Myocyte (in vitro differentiated cells): ENCODE measurements at places on chromosomes 3 and 15.

DNA sequence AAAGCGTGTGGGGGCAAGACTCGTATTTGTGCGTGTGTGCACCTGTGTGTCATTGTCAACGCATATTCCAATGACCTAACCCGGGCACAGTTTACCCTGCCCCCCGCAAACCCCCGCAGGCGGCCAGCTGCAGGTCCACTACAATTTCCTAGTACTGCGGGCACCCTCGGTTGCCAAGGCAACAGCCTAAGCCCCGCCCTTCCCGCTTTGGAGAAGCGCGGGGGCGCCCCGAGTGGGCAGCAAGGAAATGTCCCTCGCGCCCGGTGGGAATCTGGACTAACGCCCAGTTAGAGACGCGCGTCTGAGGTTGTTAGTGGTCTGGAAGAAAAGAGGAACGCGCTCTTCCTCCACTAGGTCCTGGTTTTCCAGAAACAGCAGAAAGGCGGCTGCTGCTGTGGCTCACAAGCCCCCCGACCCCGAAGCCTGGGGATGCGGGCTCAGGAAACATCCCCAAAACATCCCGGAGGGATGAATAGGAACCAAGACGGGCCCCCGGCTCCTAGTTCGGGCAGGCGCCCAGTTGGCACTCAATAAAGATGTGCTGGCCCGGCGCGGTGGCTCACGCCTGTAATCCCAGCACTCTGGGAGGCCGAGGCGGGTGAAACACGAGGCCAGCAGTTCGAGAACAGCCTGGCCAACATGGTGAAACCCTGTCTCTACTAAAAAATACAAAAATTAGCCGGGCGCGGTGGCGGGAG is 1.1 kb downstream of the ABHD14A start:
- DNase-seq = peak; percentile 68

- DNase-seq = no peak
Observed at GRCh38 chr15:38255690-38256089, 3.1 kb downstream of the SPRED1 start.

- DNase-seq = no peak
Observed at GRCh38 chr3:52846432-52846965, 11.7 kb upstream of the MUSTN1 start.

- DNase-seq = no peak
Observed at GRCh38 chr15:91694131-91694830, 159.2 kb upstream of the SLCO3A1 start.

DNA sequence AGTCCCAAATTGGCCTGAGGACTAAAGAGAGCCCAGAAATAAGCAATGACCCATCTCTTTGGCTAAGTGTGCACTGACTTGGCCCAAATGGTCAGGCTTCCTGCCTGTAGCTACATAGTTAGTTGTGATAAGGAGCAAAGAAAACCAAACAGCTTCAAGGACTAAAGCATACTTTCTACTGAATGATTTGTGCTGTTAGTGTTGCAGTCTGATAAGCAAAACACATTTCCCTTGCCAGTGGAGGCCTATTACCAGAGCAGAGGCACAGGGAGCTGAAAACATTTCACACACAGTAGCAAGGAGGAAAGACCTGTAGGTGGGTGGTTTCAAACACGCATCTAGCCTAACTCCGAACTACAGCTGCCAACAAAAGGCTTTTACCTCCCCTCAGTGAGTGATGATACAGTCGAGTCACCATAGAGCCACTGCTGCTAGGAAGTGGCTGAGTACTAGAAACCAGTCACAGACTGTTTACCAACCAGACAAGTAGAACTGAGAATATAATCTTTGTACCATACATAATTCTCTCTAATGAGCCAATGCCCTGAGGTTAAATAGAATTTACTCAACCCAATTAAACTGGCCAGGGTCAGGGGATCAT is 222.3 kb upstream of the THBS1 start:
- DNase-seq = no peak

DNA sequence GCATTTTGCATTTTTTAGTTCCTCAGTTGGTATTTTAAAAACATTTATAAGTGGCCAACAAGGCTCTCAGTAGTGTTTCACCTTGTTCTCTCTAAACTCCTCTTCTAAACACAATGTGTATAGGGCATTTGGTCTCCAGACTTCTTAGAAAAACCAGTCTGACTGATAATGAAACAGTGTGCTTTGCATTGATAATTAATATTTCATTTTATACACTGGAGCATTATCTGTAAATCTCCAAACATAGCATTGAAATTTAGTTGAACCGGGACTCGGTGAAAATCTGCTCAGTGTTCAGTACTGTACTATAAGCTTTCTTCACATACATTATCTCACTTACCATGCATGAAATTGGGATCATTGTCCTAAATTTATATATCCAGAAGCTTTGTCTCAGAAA is 53.6 kb downstream of the SETD5 start:
- DNase-seq = no peak

DNA sequence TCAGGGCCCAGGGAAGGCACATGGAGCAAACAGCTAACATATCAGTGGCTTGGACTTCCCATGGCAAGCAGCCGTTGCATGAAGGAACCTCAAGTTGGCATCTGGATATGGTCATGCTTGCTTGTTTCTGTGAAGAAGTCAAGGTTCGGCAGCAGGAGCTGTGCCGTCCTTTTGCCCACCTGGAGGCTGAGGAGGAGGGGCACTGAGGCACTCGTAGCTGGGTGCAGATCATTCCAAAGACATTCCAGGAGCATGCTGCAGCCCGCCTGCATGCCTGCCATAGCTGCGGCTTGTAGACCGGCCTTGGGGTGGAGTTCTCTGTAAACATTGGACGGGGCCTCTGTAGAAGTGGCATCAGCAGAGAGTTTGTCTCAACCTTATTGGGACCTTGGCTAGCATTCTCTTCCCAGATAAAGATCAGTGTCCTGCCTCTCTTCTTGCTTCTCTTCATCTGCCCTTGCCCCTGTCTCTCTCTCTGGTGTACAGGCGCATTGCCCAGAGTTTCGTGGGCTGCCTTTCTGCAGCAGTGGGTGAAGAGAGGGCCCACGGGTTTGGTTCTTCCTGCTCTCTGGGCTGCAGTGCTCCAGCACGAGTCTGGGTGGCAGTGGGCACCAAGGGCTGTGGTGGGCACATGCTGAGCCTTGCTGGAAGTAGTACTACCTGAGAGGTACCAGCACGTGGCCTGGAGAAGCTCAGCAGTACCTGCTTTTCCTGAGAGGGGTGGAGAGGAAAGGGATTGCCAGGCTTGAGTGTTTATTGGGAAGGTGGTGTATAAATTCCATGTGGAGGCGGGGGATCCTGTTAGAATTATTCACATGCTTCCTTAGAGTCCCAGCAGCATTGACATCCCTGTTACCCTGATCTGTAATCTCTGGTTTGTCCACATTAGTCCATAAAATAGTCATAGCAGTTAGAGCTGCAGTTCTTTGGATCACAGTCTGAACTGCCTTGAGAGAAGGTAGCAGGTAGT is 49.4 kb downstream of the CHCHD6 start:
- peak; percentile 83 for DNase-seq

DNA sequence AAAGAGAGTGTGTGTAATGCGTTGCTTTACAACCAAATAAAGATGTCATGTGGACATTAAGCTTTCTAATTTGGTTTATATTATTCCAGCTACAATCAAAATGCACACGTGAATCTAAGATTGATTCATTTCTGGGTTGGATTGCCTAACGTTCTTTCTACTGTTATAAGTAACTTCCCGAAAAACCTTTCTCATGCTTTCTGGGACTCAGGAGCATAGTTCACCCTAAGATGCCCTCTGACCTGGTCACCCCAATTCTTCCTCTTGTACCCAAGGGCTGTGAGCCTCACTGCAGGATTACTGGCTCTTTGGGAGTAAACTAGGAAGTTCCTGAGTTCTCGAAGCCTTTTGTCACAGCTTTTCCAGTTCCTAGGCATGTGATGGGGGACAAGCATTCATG is 12.7 kb upstream of the LMCD1 start:
- no peak for DNase-seq

DNA sequence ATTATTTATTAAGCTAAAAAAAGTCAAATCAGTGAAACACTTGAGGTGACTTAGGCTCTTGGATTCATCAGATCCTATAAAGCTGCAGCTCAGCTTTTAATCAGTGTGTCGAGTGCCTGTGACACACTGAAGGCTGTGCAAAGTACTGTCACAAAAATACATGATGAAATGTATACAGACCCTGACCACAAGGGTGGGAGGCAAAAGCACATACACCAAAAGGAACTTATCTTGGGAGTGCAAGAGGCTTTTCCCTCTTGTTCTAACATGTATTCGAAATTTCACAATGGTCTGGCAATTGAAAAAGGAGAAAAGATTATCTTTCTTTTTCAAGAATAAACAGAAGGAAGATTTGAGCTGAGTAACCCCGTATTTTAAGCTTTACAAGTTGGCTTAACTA is 35.9 kb downstream of the VGLL4 start:
- DNase-seq = no peak

GRCh38 chr15:43168192-43169107 is 16.8 kb upstream of the CCNDBP1 start:
- DNase-seq = peak; percentile 91

DNA sequence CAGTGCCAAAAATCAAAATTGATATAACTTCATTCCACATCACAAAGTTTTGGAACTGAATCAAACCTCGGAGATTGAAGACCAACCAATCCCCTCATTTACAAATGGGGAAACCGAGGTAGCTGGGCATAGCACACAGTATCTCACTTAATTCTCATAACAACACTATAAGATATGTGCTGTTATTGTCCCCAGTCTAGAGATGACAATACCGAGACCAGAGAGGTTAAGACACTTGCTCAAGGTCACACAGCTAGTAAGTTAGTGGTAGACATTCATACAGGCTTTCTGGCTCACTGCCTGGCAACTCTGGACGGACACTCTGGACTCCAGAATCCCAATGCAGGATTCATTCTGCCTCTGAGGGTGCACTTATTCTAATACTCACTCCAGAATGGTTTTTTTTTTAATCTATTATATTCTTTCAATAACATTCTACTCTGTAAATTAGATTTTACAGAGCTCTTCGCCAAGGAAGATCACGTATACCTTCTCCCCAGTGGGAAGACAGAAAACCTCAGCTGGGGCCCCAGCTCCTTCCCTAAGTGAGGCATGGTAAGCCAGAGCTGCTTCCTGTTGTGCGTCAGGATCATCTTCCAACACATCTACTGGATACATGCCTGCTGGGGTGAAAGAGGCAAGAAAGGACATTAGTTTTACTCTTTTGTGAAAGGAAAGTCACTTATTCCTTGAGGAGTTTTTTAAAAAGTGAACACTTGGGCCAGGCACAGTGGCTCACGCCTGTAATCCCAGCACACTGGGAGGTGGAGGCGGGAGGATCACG is 128.4 kb upstream of the IGF1R start:
- no peak for DNase-seq

- DNase-seq = peak; percentile 63
Observed at GRCh38 chr3:113211330-113212149, at the start of gene BOC. TSS of gene BOC (plus strand) at chr3:113211557. CDS start at chr3:113249803, 38,246 bp downstream.

DNA sequence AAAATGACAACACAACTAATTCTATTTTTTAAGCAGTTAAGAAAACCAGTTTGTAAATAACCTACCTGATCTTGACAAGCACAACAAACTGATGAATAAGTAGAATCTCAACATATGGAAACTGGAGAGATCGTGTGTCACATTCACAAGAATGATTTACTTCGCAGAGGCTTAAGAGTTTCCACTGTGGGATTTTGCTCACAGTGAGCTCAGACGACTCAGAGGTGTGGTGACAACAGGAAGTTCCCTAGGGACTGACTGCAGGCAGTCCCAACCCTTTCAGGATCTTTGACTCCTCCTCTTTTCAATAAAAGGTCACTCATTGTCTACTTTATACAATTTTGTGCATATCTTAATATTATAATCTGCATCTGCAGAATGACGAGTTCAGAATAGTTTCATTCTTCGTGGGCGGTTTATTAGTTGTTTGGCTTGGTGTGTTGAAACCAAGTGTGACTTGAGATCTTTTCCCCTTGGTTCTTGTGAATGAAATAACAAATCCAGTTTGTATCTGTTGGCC is at the start of gene LIPH:
LIPH (minus strand) TSS at position 231 of the 520 bp plus-strand sequence; CDS start at position 114, 117 bp downstream.
- peak; percentile 30 for DNase-seq

GRCh38 chr3:127288921-127289705 is 1.3 kb upstream of the PRR20G start:
- DNase-seq = no peak

GRCh38 chr3:140343211-140344081 is 334.4 kb upstream of the TRIM42 start:
- peak; percentile 14 for DNase-seq

- DNase-seq = no peak
Observed at GRCh38 chr3:135007607-135008006, 212.5 kb downstream of the EPHB1 start.

- no peak for DNase-seq
Observed at GRCh38 chr15:21262851-21263425, 177.4 kb downstream of the POTEB3 start.

DNA sequence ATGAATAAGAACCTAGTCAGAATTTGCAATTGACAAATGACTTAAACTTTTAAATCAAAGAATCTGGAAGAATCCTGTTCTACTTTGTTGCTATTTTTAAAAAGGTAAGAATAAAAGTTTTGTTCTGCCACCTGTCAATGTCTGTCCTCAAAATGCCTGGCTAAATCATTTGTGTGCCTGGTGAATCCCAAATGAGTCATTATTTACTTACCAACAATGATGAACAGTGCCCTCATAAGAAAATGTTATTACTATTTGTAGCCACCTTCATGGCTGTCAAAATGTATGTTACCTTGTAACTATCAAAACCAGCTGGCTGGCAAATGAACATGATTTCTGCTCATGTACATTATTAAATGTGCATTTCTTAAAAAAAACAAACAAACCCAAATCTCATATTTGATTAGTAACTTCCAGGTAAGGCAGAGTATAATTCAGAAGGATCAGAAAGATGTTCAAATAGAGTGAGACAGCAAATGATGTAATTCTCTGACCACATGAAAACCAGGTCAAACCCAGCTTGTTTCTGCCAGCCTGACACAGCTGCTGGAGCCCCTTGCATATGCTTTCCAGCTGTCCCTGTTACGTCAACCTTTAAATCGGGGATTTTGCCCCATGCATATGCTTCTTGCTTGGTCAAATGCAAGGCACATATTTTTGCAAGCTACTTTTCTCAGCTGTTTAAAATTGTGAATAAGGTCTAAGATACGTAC is 137.9 kb downstream of the SSR3 start:
- DNase-seq = peak; percentile 86

DNA sequence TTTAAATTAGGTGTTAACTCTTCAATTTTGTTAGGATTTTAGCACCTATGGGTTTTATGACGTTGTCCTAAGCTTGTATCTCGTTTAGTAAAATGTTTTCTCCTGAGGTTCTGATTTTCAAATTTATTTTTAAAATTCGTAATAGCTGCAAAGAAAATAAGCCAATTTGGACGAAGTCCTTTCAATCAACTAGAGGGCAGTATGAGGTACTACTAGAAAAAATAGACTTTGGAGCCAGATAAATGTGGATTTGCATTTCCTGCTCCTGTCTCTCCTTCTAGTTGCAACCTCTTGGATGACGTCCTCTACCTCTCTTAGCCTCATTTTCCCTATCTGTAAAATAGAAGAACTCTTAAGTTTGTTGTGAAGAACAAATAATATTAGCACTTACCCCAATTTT is 81.1 kb downstream of the SLTM start:
- no peak for DNase-seq

DNA sequence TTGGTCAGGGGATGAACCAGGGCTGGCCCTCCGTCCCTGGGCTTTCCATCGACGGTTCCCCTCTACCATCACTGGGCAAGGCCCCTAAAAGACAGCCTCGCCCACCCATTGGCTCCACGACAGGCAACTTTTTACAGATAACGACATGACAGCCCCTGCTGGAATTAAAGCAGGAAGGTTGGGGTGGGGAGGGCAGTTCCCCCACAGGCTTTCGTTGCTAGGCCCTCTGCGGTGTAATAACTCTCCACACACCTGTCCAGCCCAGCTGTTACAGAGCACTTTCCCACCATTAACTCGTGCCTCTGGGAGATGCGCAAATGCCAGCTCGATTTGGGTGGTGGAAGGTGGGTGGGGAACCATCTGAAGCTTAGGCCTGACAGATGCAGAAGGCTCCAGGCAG is 264.2 kb upstream of the TLE3 start:
- DNase-seq = no peak
